ENCODE measurements at places on chromosomes 6 and 20. TPM values are rescaled to one million over a fixed set of nuclear protein-coding genes. Genes with fewer than 3 reads are reported as not detected.

GRCh38 chr6:135938576-135939207 is 87.2 kb downstream of the PDE7B start:
- no peaks in the 10 kb centered on the region for H3K4me1 ChIP-seq
- DNase-seq: no peak
- peak overlapping the region; percentile 72 for H3K27ac ChIP-seq
- no peaks in the 10 kb centered on the region for H3K36me3 ChIP-seq
- no peaks in the 10 kb centered on the region for H3K27me3 ChIP-seq

GRCh38 chr6:100342830-100343229 is 121.9 kb downstream of the SIM1 start:
- H3K36me3 ChIP-seq: no peaks in the 10 kb centered on the region
- H3K4me1 ChIP-seq: no peaks in the 10 kb centered on the region
- H3K27me3 ChIP-seq: no peaks in the 10 kb centered on the region
- no peak overlapping the region for H3K27ac ChIP-seq
- no peak overlapping the region for H3K4me3 ChIP-seq

- peak overlapping the region; percentile 99 for H3K27ac ChIP-seq
- peaks cover 46% of the 10 kb centered on the region for H3K4me1 ChIP-seq
- H3K4me3 ChIP-seq: peak overlapping the region; percentile 96
- H3K27me3 ChIP-seq: no peaks in the 10 kb centered on the region
Measured at GRCh38 chr6:149318581-149319286, 1.2 kb downstream of the TAB2 start.

DNA sequence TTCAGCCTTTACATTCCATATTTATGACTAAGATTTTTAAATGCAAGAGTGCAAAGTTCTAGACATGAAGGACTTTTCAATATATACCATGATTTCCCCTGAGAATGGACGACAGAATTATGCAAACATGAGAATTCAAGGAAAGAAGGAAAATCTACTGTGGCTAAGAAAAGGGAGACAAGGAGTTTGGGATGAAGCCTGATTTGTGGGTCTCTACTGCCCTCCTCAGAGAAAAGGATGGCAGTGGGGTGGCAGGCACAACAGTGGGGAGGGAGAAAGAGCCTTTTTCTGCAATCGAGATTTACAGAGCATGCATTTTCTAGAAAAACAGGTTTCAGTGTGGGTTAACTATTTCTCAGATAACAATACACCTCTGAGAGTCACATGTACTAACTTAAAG is 466.9 kb upstream of the NRSN1 start:
- no peak overlapping the region for H3K27ac ChIP-seq
- DNase-seq: no peak
- no peaks in the 10 kb centered on the region for H3K36me3 ChIP-seq
- no peaks in the 10 kb centered on the region for H3K4me1 ChIP-seq

GRCh38 chr20:36871640-36872570 is 4.0 kb upstream of the TLDC2 start:
- no peak overlapping the region for H3K4me3 ChIP-seq
- H3K36me3 ChIP-seq: no peaks in the 10 kb centered on the region
- H3K27ac ChIP-seq: no peak overlapping the region

- no peaks in the 10 kb centered on the region for H3K36me3 ChIP-seq
- no peak for DNase-seq
- H3K4me3 ChIP-seq: no peak overlapping the region
- H3K27ac ChIP-seq: no peak overlapping the region
Measured at GRCh38 chr20:58513580-58514285, 1.5 kb downstream of the APCDD1L start.

DNA sequence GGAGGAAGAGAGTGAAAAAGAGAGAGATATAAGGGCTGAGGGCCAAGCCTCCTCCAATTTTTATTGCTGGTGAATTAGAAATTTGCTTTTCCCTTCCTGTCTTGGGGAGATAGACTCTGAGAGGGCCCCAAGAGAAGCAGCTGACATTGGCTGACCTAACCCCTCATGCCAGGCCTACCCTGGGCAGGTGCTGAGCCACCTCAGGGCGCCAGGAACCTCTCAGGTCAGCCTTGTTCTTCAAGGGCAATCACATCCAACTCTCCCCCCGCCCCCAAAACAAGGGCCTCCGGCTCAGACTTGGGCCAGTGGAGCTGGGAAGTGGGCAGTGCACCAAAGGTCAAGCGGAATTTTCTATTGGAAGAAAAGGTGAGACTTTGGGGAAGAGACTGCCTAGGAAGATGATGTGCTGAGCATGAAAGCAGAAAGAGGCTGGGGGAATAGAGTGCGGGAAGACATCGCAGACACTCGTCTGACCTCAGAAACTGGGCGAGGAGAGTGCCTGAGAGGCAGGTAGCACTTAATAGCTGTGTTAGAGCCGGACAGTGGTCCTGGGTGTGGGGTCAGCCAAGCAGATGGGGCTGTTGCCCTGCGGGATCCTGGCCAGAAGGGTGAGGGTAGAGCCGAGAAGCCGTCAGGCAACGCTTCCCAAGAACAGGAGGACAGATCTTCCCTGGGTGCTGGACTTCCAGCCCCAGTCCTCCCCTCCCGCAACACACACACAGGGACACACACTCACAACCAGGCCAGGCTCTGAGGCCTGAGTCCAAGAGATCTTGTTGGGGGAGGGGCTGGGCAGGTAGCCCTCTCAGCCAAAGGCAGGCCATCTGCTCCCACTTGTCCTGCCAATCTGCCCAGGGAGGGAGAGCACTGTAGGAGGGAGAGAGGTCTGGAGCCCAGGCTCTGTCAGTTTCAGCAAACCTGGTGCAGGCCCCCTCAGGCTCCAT is 3.7 kb upstream of the FASTKD5 start:
- H3K27me3 ChIP-seq: peaks cover 9% of the 10 kb centered on the region
- no peak for DNase-seq
- H3K4me3 ChIP-seq: no peak overlapping the region
- no peaks in the 10 kb centered on the region for H3K36me3 ChIP-seq

GRCh38 chr6:1591243-1591642 is 18.5 kb upstream of the FOXC1 start:
- H3K4me1 ChIP-seq: peaks cover 4% of the 10 kb centered on the region
- DNase-seq: no peak
- no peak overlapping the region for H3K4me3 ChIP-seq
- H3K27ac ChIP-seq: no peak overlapping the region
- peaks cover 30% of the 10 kb centered on the region for H3K27me3 ChIP-seq

GRCh38 chr6:37988696-37989095 is 169.2 kb downstream of the ZFAND3 start:
- no peaks in the 10 kb centered on the region for H3K36me3 ChIP-seq
- no peaks in the 10 kb centered on the region for H3K27me3 ChIP-seq
- H3K4me3 ChIP-seq: no peak overlapping the region
- peaks cover 56% of the 10 kb centered on the region for H3K4me1 ChIP-seq
- DNase-seq: no peak

DZANK1 gene
- total RNA-seq: 1.4 TPM

PAX1 gene
- not detected for total RNA-seq
